Fibroblast of upper back skin (primary cell): ENCODE measurements at places on chromosomes 1 and 21.
A peak's percentile ranks its signal among the peaks of the same experiment; 100 is the strongest.

DNA sequence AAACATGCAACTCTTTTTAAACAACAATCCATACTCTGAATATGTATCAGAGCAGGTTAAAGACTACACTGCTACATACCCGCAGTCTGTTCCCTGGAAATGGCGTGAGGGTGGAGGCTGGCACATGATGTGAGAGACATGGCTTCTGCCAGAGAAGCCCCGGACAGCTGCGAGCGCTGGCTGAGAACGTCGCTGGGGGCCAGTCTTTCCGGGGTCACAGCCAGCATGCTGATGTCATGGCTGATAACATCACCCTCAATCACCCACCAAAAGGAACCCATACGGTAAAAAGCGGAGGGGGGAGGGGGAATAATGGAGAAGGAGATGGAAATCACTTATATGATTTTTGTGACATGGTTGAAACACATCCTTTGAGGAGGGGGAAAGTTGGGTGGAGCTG is 29.1 kb downstream of the C1orf198 start:
- DNase-seq, result no peak

DNA sequence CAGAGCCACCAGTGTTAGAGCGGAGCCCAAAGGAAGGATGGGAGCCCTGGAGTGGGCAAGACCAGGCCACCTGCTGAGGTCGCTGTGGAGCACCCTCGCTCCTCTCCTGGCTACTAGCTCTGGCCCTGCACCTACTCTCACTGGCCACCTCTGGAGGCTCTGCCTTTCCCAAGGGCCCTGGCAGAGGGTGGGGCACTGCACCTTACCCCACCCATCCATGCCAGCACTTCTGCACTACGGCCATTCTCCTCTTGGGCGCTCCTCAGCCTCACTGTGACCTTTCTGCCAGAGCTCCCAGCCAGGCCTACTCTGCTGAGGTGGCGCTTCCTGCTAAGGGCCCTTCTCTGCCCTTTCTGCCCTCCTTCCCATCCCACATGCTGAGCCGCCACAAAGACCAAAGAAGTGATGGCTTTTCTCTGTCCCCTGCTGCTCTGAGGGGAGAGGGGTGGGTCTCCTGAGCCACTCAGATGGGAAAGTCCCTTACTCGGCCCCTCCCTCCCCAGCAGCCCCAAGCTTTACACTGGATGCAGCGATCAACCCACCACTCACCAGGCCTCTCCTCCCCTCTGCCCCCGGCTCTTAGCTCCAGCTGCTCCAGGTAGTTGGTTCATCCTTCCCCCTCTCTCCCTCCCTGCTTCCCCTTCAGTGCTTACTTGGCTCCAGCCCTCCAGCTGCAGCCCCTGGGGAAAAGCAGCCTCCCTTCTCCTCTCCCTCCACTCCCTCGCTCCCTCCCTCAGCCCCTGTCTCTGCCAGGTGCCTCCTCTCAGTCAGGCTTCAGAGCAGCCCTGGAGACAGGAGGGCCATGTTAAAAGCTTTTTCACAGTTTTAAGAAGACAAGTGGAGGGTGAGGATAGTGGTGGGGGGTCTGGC is 14.8 kb upstream of the TMEM222 start:
- DNase-seq, result no peak

- DNase-seq, result no peak
Observed at GRCh38 chr1:75671708-75672107, 52.8 kb upstream of the ACADM start.

GRCh38 chr1:228242409-228242808 is 34.6 kb downstream of the OBSCN start:
- no peak for DNase-seq

- no peak for DNase-seq
Observed at GRCh38 chr21:36068748-36069398, 951 bp upstream of the CBR1 start.

DNA sequence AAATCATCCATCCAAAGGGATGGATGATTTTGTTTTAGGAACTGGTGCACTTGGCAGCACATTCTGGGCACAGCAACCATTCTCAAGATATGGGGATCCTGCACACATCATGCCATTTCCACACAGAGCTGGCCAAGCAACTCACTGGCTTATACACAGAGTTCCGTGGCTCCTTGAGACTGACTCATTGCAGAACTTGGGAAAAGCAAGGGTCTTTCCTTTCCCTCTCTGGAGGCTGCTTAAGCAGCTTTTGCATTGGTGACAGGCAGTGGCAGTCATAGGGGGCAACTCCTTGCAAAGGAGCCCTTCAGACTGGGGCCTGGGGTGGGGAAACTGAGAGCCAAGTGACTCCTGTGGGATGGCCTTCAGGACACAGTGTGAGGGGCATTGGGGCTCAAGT is 1.9 kb upstream of the MAD2L2 start:
- no peak for DNase-seq

DNA sequence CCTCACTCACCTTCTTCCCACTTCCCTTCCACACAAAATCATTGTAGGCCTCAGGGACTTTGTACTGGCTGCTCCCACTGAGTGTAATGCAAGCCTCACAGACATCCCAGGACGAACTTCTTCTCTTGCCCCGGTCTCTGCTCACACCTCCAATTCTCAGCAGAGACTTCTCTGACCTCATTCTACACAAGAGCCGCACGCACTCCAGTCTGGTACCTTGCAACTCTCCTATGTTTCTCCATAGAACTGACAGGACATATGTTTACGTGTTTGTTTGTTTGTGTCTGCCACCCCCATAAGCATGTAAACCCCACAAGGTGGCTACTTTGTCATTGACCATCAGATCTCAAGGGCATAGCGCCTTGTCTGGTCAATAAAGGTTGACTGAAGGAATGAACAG is 350.8 kb downstream of the AJAP1 start:
- no peak for DNase-seq

GRCh38 chr21:44817914-44818639 is at the start of gene SUMO3:
Gene SUMO3, minus strand, starts transcription at chr21:44818062. Its CDS starts 94 bp downstream, at chr21:44817968.
- peak; percentile 80 for DNase-seq

- peak; percentile 96 for DNase-seq
Observed at GRCh38 chr1:205294175-205294917, 27.2 kb downstream of the NUAK2 start.

- peak; percentile 32 for DNase-seq
Observed at GRCh38 chr1:112172294-112172882, 182.9 kb upstream of the KCND3 start.

- no peak for DNase-seq
Observed at GRCh38 chr1:206962272-206962671, 8.0 kb downstream of the FCAMR start.

- peak; percentile 77 for DNase-seq
Observed at GRCh38 chr1:56584910-56585528, 5.7 kb upstream of the PLPP3 start.

GRCh38 chr1:10793129-10793651 is 3.3 kb downstream of the CASZ1 start:
- DNase-seq, result no peak

GRCh38 chr1:243946946-243947345 is 96.9 kb upstream of the AKT3 start:
- peak; percentile 30 for DNase-seq

- DNase-seq, result peak; percentile 33
Observed at GRCh38 chr1:64323054-64323453, 119.6 kb downstream of the UBE2U start.

- no peak for DNase-seq
Observed at GRCh38 chr1:6783936-6784559, 1.2 kb upstream of the CAMTA1 start.

DNA sequence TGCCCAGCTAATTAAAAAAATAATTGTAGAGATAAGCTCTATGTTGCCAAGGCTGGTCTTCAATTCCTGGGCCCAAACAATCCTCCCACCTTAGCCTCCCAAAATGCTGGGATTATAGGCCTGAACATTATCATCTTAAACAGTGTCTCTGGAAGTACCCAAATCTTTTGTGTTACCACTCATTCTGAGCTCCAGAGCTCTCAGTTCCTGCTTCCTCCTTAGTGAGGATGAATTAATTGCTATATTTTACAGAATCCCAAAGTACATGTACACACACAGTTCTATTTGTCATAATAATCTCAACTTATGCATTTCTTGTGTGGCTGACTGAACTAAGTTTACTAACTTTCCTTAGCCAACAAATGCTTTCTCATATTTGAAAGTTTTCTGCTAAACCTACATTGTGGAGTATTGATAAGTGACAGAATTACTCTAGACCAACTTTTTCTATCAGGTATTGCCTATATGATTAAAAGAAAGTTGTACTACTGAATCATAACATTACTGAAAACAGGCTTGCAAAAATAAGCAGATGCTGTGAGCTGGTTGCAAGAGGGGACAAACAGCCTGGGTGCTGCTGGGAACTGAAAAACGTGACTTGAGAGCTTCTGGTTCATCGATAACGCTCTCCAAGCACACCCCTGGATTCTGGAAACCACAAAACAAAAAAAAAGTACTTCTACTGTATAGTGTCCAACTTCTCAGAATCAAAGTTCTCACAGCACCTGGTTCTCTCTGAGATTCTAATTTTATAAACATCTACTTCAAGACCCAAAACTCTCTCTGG is 15.3 kb downstream of the VAV3 start:
- no peak for DNase-seq

DNA sequence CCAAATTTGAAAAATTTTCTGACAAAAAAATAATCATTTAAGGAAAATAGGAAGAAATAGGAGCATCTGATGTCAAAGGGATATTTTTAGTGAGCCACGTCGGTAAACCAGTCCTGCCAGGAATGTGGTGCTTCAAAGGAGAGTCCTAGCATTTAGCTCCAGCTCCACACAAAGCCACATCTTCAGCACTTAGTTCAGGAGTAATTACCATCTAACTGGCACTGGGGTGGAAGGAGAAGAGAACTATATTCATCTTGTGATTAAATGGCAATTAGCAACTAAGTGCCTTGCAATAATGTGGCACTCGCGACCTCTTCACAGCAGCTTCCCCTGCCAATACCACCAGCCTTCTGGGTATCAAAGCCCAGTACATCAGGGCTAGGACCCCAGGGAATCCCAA is 409.1 kb downstream of the SETD4 start:
- DNase-seq, result no peak

- DNase-seq, result no peak
Observed at GRCh38 chr1:205943245-205943644, at the start of gene SLC26A9. Gene SLC26A9, minus strand, starts transcription at chr1:205943456. Its CDS starts 7,636 bp downstream, at chr1:205935820.

- DNase-seq, result no peak
Observed at GRCh38 chr1:23978805-23979204, 1.3 kb downstream of the SRSF10 start.

- no peak for DNase-seq
Observed at GRCh38 chr21:45846373-45847160, 135.0 kb upstream of the COL6A1 start.

GRCh38 chr1:112083487-112083886 is 94.0 kb upstream of the KCND3 start:
- peak; percentile 3 for DNase-seq

DNA sequence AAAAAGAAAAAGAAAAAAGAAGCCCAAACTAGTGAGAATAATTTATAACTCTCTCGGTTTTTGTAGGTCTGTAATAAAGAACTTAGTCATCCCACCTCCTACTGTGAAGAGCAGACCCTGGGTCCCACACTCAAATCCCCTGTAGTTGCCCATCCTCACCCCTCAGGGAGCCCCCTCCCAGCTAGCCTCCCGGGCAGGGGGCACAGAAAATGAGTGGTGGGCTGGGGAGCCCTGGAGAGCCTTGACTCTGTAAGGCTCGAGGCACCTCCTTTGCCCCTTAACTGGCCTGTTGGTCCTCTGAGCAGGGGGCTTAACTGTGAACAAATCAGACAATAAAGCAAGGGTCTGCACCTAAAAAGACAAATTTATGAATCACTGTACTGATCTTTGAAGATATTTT is 57.5 kb upstream of the PRKACB start:
- no peak for DNase-seq

GRCh38 chr1:203805689-203806088 is 10.3 kb downstream of the ZBED6 start:
- DNase-seq, result no peak

- peak; percentile 84 for DNase-seq
Observed at GRCh38 chr1:212281590-212281989, 3.6 kb upstream of the PPP2R5A start.

- no peak for DNase-seq
Observed at GRCh38 chr1:168099337-168099801, 37.4 kb downstream of the GPR161 start.

GRCh38 chr1:201399352-201400126 is 415 bp upstream of the LAD1 start:
- no peak for DNase-seq

DNA sequence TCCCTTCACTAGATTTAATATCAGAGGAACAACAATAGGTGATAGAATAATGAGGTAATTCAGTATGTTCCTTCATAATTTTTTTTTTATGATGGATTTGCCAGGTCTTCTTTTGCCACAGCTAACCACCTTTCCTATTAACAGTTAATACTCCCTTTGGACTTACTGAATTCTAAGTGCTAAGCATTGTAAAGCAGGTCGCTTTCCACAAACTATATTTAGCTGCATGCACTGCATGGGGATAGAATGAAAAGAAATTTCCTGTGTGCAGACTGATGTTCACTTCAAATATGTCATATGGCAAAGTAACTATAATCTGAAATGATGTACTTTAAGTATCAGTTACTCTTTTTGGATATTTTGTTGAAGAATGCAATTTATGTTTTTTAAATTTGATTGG is 85.8 kb downstream of the GPR161 start:
- DNase-seq, result no peak

GRCh38 chr1:42973286-42973685 is 14.6 kb upstream of the SLC2A1 start:
- DNase-seq, result no peak

DNA sequence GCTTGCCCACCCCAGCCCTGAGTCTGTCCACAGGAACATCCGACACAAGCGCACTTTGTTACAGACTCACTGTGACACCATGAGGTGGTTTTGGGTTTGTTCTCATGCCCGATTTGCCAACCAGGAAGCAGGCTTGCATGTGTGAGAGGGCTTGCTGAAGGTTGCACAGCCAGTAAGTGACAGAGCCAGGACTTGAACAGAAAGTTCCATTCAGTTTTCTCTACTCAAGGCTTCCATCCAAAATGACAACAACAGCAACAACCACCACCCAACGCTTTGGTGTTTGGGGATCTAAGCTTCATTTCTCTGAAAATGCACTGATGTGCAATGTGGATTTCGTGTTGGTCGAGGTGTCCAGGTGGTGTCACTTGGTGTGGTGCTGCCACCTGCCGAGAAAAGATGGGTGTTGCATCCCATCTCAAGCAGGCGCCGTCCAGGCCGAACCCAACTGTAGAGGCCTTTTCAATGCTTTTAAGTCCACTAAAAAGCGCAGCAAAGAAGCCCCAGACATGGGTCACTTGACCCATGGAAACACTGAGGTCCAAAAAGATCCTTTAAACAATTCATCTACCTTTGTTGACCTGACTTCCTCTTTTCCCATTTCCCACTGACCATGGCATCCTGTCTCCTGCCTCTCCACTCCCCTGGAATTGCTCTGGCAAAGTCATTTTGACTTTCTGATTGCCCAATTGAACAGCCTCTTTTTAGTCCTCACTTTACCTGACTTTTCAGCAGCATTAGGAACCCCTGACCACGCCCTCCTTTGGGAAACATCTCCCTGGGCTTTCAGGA is 12.2 kb downstream of the CITED4 start:
- DNase-seq, result peak; percentile 51

GRCh38 chr1:34984435-34984792 is 733 bp downstream of the TMEM35B start:
- DNase-seq, result peak; percentile 37

- DNase-seq, result no peak
Observed at GRCh38 chr1:92511541-92511940, 24.8 kb upstream of the GFI1 start.

- DNase-seq, result no peak
Observed at GRCh38 chr21:42540396-42540795, 26.7 kb downstream of the SLC37A1 start.
